Vagina (tissue), 2 donors: ENCODE measurements at places on chromosomes 13 and 19.

GRCh38 chr19:18173054-18173571, 500 bp upstream of the IFI30 start:
- DNase-seq = peak; percentile 79

GRCh38 chr19:18590273-18591272, 2.0 kb downstream of the REX1BD start:
- DNase-seq = no peak

DNA sequence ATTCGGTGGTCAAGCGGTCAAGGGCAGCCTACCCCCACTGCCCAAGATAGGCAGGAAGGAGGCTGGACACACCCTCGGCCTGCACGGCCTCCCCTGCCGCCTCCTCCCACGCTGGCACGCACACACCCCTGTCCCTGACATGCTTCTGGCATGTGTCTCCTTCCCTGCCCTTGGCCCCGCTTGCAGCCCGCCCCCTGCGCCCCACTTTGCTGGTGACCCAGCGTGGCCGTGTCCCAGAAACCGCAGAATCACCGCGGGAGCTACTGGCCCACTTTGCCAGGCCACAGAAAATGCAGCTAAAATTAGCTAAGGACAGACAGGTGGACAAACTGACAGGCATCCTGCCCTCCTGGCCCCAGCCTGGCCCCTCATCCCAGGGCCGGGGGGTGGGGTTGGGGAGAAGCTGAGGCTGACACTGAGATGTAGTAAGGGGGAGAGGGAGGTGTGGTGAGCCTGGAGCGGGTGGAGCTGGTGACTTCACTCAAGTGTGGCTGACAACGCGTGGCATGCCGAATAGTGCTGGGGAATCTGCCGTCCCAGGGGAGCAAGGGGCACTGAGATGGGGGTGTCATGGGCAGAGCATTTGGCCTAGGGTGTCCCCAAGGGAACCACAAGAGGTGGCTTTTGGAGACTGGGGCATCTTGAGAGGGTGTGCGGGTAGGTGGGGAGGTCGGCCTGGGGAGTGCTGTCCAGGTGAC, 2.4 kb downstream of the SHANK1 start:
- no peak for DNase-seq

GRCh38 chr19:970695-971094, 13.4 kb upstream of the WDR18 start:
- no peak for DNase-seq

GRCh38 chr19:30743011-30743410, 370.8 kb downstream of the ZNF536 start:
- DNase-seq = no peak

DNA sequence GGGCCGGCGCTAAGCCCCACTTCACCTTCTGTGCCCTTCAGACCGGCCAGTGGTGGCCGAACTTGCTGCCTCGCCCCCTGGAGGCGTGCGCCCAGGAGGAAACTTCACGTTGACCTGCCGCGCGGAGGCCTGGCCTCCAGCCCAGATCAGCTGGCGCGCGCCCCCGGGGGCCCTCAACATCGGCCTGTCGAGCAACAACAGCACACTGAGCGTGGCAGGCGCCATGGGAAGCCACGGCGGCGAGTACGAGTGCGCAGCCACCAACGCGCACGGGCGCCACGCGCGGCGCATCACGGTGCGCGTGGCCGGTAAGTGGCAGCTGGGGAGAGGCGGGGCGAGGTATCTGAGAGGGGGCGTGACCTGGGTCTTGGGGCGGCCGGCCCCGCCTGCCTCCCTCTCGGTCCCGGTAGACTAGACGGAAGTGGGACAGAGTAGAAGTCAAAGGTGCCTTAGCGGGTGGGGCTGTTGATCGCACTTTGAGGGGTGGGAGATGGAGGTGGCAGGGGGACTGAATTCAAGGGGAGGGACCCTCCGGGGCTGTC, 5.6 kb downstream of the ICAM5 start:
- peak; percentile 91 for DNase-seq

DNA sequence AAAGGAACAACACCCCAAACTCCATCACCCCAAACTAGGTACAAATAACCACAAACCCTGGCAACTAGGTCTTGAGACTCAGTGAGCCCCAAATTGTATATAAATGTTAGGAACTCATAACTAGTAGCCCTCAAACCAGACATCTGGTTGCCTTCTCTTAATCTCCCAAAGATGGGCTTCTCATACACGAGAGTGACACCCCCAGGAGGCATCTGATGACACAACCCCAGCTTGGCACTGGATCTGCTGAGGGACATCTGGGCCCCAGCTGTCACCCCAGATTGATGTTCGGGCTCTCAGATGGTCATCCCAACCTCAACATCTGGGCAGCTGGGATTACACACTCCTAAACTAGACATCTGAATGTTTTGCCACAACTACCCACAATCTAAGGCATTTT, 14.8 kb downstream of the RABAC1 start:
- no peak for DNase-seq

DNA sequence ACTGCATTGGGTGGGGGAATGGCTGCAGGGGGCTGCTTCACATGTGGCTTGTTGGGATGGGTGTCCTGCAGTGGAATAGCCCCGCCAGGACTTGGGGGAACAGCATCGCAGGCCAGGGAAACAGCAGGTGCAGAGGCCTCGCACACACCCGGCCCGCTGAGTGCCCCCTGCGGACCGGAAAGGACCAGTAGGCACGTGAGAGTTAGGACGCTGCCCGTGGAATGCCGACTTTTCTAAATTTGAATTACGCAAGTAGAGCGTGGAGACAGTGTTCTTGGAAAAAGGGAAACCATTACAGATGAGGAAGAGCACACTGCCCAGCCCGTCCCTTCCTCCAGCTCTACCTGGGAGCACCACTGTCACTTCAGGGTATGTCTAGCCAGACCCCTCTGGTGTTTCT, 11.5 kb downstream of the DNM2 start:
- no peak for DNase-seq
